Naive thymus-derived CD8-positive, alpha-beta T cell (primary cell): ENCODE measurements at places on chromosomes 16 and 17. TPM values are rescaled to one million over a fixed set of nuclear protein-coding genes. Genes with fewer than 3 reads are reported as not detected.

- DNase-seq: no peak
Observed at GRCh38 chr17:40074871-40075200, 12.1 kb downstream of the THRA start.

GRCh38 chr17:48263731-48264035 is 156.1 kb downstream of the SNX11 start:
- DNase-seq: no peak

GRCh38 chr16:17657045-17657444 is 186.3 kb upstream of the XYLT1 start:
- DNase-seq: no peak

- DNase-seq: peak; percentile 47
Observed at GRCh38 chr16:57016301-57016700, 26.9 kb downstream of the NLRC5 start.

The PARN gene
- polyA plus RNA-seq: 44.0 TPM

The COX6A2 gene
- polyA plus RNA-seq: not detected

The AOC2 gene
- polyA plus RNA-seq: 0.06 TPM
